ENCODE measurements at places on chromosomes 6 and 20.

GRCh38 chr6:108476847-108477430, 83.8 kb upstream of the FOXO3 start:
- DNase-seq = no peak

- no peak for DNase-seq
Observed at GRCh38 chr6:132085731-132086130, 134.6 kb upstream of the CCN2 start.

- no peak for DNase-seq
Observed at GRCh38 chr6:116388924-116389323, 18.2 kb downstream of the DSE start.

GRCh38 chr6:169960886-169961611, 209.6 kb downstream of the ERMARD start:
- DNase-seq = no peak

DNA sequence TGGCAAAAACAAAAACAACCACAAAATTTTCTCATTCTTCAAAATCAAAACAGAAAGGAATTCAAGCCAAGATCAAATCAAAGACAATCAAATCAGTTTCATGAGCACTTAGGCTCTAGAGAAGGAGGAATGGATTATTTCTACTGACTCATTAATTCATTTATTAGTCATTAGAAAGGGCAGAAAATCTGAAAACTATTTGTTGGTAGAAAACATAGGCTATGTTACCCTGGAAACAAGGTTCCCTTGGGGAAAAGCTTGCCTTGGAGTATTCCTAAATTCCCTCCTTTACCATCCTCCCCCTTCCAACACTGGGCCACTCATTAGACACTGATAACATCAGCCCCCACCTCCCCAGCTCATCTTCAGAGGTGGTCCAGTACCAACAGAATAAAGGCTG, 17.5 kb downstream of the KIF16B start:
- DNase-seq = no peak

DNA sequence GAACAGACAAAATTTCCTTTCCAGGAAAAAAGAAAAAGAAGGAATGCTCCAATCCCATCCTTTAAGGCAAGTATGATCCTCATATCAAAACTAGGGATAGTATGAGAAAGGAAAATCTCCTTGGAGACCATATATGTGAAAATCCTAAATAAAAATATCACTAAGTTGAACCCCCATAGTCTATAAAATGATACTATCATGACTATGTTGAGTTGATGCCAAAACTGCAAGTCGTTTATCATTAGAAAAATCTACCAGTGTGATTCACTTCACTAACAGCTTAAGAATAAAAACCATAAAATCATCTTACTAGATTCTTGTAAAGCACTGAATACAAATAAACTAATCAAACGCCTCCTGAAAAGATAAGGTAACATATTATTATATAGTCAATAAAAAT, 76.6 kb upstream of the STXBP5 start:
- no peak for DNase-seq

- peak; percentile 55 for DNase-seq
Observed at GRCh38 chr6:14454473-14454775, 336.9 kb downstream of the CD83 start.

GRCh38 chr6:75220357-75220756, 14.5 kb upstream of the COL12A1 start:
- DNase-seq = no peak

DNA sequence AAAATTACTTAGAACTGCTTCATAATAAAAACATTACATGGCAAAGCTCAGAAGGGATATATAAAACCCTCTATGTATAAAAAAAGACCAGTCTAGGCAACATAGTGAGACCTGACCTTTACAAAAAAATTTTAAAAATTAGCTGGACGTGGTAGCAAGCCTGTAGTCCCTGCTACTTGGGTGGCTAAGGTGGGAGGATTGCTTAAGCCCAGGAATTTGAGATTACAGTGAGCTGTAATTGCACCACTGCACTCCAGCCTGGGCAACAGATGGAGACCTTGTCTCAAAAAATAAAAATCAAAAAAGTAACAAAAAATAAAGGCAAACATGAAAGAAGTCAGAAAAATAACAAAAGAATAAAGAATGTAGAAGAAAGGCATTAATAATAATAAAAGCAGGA, 21.5 kb upstream of the TPD52L1 start:
- no peak for DNase-seq

- no peak for DNase-seq
Observed at GRCh38 chr6:126886106-126886505, 232.4 kb upstream of the RSPO3 start.

DNA sequence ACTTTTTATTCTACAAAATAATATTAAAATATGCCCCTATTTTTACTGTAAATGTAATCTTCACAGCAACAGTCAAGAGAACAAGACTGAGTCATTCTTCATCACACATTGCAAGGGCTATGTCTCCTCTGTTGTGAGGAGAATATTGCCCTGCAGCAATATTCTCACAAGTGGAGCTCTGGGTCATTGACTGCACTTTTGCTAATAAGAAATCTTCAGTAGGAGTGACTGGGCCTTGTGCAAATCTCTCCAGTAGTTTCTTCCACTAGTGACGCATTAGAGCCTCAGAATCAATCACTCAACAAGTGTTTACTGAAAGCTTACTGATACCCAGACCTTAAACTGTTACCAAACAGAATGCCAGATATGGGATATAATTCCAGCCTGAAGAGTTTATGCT, 49.1 kb downstream of the LAMA2 start:
- DNase-seq = no peak

- DNase-seq = peak; percentile 57
Observed at GRCh38 chr20:20452254-20452676, 84.4 kb downstream of the INSM1 start.

DNA sequence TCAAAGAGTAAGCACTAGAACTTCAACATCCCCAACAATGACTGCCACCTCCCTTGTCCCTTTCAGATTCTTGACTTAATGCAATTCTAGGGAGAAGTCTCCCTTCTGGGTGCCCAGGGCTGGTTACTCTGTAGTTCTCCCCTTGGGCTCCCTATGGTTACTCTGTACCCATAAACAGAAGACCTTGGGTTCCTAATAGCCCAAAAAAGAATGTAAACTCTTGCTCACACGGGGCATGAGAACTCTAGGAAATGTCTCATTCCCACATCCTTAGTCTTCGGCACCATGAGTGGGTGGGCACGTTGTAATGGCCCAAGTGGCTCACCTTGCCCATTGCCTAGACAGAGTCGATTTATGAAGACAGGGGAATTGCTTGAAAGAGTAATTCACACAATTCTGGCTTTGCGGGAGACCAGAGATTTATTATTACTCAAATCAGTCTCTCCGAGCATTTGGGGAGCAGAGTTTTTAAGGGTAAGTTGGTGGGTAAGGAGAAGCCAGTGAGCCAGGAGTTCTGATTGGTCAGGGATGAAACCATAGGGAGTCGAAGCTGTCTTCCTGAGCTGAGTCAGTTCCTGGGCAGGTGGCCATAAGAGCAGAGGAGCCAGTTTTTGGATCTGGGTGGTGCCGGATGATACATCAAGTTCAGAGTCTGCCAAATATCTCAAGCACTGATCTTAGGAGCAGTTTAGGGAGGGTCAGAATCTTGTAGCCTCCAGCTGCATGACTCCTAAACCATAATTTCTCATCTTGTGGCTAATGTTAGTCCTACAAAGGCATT, 61.2 kb upstream of the SIRPG start:
- DNase-seq = no peak

- no peak for DNase-seq
Observed at GRCh38 chr6:78308025-78308424, 559.3 kb upstream of the IRAK1BP1 start.

- DNase-seq = no peak
Observed at GRCh38 chr6:157840776-157841175, 17.7 kb downstream of the SNX9 start.

GRCh38 chr6:40152196-40152595, 217.9 kb upstream of the MOCS1 start:
- no peak for DNase-seq

GRCh38 chr6:116444575-116444974, 16.6 kb upstream of the CALHM6 start:
- no peak for DNase-seq

DNA sequence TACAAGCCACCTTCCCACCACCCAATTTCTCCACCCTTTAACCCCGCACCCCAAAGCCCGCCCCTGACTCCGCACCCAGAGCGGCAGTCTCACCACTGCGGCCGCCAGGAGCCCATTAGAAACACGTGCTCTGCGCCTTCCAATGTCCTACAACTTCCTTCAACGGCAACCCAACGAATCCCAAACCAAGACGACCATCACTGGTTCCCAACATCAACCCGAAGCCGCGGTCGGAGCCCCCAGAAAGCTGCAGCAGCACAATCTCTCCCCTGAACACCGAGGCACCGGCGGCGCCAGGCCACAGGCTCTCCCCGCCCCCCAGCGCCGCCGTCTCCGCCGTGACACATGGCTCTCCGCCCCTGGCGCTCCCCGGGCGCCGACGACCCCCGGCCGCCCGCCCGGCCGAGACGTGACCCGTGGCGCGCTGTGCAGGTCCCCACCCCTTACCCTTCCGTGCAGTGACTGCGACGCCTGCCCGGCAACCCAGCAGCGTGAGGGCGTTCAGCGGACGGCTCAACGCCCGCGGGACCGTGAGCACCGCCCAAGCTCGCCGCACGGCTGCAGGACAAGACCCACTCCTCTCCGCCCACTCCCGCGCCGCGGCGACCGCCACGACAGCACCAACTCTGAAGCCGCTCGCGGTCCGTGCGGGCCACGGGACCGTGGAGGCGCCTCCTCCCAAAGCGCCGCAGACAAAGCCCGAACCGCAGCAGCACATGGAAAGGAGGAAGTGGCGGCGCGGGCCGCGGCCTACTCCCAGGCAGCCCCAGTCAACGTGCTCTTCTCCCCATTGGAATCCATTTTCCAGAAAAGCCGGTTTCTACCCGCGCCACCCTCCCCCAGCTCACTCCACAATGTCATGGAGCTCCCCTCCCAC, 551 bp downstream of the SYNCRIP start:
- DNase-seq = peak; percentile 37

GRCh38 chr6:132494954-132495353, 18.0 kb downstream of the STX7 start:
- no peak for DNase-seq

DNA sequence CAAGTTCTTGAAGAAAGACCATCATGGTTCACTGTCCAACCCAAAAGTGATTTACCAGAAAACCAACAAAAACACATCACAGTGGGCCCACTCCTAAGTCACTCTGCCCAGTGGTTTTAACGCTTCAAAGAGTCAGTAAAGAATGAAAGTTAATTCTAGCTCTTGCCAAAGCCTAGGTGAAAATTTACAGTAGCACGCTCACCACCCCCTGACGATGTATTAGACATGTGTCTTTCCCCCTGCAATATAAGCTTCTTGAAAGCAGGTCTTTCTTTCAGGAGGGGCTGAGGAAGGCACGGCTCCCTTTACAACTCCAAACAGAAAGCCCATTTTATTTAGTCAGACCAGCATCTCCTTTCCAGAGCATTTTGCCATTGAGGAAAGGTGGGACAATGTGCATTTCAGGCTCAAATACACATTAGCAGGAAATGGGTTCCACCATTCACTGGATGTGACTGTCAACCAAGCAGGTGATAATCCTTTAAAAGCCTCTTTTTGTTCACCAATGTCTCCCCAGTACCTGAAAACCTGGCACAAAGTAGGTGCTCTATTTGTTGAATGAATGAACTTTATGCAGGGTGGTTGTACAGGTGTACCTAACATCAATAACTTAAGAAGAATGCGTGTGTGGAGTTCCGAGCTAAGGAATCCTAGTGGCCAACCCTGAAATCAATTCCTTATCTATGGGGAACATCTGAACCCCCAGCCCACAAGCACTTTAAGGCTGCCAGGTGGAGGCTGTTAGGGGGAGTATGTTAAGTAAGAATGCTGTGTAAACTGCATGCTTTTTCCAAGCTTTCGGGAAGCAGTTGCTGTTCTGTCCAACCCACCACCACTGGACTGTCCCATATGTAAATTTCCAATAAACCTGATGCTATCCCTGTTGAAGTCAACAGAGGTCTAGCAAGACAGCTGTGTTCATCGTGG, 11.4 kb downstream of the EZR start:
- DNase-seq = no peak

DNA sequence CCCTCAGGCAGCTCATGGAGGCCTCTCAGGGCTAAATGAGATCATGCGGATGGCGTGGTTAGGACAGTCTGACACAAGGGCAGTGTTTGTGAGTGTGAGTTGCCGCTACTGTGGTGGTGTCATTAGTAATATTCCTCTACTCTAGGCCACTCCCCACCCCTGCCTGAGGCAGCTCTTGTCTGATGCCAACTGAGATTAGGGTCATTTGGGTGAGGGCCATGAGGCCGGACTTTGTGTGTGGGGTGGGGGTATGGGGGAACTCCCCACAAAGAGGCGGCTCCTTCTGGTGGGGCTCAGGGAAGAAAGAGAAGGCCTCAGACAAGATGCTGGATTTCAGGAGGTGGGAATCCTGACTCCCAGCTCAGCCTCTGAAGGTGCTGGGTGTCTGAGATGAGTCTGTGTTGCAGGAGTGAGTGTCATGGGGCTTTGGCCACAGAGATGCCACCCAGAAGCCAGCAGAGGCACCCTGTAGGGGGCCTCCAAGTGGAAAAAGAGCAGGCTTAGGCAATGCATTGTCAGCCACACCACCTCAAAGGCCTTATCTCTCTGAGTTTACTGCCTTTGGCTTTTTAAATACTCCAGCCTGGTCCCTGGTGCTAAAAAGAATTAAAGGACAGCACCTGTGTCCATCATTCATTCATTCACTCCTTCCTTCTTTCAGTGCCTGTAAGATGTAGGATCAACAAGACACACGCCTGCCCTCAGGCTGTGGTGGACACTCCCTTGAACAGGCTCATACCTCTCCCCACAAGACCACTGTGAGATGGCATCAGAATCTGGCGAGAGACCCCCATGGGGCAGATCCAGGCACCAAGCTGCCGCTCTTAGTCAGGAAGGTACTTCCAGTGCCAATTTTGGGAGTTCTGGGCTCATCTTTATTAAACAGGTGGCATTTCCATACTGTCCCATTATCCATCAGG, 175.2 kb downstream of the MRPL14 start:
- DNase-seq = no peak

DNA sequence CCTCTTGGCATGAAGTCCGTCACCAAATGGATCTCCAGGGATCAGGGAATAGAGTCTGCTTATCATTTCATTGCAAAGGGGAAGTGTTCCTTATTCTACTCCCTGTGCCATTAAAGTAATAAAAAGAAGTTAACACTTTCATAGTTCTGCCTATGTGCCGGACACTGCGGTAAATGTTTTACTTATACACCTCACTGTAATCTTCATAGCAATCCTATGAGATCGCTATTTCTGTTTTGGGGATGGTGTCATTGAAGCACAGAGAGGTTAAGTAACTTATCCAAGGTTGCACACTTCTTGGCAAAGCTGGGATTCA, 177.7 kb downstream of the TSHZ2 start:
- no peak for DNase-seq

- no peak for DNase-seq
Observed at GRCh38 chr20:22285555-22285954, 298.8 kb downstream of the FOXA2 start.

GRCh38 chr6:7561153-7561964, 19.9 kb downstream of the DSP start:
- DNase-seq = no peak

- no peak for DNase-seq
Observed at GRCh38 chr6:22409486-22409885, 112.7 kb upstream of the PRL start.

DNA sequence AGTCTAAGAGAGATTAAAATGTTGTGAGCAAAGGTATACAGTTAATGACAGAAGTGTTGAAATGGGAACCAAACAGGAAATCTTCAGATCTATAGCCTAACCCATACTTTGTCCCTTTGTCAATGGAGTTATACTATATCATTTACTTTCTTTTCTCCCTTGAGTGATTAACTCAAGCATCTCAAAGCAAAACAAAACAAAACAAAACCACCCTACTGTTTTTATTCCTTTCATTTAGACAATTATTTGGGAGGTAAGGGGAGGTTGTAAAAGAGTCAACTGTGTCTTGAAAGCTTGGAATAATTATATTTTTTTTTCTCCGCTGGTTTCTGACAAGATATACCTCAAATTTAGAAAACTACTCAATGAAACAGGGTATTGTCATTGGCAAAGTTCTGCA, 139.8 kb upstream of the HMGN3 start:
- DNase-seq = no peak
